ENCODE measurements at places on chromosomes 11 and 22.
A peak's percentile ranks its signal among the peaks of the same experiment; 100 is the strongest.

DNA sequence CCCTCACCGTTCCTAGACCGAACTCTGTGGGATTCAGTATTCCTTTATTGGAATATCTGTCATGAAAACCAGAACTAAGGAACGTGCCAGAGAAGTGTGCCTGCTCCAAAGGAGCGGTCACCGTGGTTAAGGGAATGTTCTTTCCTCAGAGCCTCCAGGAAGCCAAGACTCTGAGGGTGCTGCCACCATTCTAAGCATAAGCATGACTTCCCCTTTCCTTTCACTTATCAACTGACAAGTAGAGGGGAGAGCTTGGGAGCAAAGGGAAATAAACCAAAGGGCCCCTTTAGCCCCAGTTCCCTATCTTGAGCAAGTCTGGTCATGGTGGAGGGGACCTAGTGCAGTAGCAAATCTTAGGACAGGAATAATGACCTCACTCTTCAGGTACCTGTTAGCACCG, 26.8 kb downstream of the CTR9 start:
- no peak for DNase-seq

DNA sequence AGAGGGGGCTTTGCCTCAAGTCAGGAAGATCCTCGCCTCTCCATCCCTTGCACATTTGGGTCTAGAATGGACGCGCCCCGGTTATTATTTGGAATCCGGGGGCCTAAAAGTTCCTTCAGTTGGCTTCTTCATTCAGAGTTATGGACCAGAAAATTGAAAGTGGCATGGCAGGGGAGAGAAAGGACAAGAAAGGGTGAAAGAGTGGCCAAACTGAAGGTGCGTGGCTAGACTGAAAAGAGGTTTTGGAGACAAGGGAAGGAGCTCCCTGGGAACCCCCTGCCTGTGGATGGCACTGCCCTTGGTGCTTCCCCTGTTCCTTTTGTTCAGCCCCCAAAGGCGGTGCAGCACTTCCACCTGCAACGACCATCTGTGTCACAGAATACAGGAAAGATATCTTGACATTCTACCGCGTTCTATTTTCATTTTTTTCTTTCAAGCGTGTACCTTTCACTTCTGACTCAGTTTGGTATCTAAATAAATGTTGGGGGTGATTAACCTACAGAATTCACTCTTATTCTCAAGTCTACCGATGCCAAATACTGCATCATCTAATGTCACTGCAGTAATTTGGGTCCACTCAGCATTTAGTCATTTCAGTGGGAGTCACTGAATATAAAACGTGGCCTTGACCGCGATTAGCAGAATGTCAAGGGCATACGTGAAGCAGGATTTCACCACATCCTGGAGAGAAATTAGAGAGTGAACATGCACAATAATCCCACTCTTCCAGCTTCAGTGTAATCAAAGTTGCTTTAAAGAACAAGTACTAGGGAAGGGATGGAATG, 88.1 kb upstream of the ARHGAP32 start:
- peak; percentile 85 for DNase-seq

DNA sequence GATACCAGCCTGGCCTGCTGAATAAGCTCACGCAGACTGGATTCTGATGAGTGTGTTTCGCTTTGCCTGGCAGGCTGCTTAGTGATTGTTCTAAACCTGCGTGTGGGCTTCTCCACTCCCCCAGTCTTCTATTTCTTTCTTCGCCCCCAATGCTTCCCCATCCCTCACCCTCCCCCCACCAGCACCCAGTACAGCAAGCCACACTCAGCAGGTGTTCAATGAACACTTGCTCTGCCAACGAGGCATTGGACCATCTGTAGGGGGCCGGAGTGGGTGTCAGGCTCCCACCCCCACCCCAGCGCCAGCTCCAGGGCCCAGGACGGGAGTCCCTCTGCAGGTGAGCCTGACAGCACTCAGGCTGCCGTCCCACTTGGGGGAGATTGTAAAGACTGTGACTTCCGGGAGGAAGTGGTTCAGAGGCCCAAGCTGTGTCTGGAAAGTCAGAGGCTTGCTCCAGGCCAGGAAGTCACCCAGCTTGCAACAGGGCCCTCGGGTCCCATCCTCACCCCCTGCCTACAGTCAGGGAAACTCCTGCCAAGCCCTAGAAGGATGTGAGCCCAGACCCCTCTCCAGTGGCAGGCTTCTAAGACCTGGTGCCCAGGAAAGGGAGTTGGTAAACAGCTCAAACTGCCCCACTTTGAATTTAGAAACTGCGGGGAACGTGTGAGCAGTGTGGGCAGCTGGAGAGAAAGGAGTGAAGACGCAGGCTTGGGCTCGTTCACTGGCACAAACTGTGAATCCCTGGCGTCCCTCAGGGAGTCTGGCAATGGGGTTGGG, 66.3 kb upstream of the PRDM11 start:
- no peak for DNase-seq

DNA sequence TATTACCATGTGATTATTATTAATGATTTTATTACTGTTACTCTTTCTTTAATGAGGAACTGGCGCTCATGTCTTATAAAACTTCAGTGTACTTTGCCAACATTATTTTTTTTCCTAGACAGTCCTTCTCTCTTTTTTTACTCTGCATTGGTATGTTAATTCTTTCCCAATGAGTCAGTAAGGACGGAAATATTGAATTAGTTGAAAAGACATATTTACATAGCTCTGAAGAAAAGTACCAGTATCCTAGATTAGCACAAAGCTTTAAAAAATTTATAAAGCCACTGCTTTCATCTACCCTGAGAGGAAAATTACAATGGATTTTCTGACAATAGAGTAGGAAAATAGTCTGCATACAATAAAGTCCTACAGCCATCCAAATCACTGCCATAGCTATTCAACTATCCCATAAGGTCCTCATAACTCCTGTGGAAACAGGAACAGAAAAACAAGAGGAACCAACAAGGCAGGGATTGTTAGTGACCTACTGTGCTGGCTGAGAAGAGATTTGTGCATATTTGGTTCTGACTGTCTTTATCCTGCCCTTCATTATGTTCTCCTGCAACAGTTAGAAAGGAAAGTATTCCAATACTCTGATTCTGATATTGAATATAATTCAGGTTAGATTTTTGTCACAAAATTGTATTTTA, 314.4 kb downstream of the AASDHPPT start:
- no peak for DNase-seq

GRCh38 chr11:78930810-78931523, 356.3 kb upstream of the NARS2 start:
- DNase-seq: no peak

DNA sequence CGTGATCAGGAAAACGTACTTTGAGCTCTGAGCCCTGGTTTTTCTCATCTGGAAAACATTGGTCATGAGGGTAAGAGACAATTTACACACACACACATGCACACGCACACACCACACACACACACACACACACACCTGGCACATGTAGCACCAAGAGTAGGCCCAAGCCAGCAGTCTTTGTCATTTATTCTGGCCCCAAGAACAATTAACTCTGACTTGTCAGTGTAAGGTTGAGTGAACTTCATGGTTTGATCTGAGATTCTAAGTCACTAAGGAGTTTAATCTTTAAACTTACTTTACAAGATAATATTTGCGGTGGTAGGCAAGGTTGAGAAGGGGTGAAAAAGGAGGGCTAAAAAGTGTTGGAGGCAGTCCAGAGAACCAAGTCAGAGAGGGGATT, 44.1 kb downstream of the MMP20 start:
- no peak for DNase-seq

DNA sequence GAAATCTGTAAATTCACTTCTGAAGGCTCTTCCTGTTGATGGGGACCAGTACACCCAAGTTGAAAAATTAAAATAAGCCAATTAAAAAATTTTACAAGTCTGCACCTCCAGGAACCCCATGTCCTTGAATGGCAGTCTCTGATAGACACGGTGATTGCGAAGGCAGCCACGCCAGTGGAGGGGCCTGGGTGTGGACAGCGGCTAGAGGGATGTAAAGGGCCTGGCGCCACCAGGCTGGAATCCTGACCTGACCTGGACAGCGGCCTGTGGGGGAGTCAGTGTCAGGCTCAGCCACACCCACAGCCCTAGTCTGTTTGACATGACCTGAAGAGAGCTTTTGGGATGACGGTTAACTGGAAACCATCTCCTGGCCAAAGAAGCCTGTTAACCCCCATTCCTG, 49.5 kb upstream of the RFPL3 start:
- no peak for DNase-seq

GRCh38 chr11:61279934-61280659, 15.0 kb downstream of the VWCE start:
- no peak for DNase-seq

DNA sequence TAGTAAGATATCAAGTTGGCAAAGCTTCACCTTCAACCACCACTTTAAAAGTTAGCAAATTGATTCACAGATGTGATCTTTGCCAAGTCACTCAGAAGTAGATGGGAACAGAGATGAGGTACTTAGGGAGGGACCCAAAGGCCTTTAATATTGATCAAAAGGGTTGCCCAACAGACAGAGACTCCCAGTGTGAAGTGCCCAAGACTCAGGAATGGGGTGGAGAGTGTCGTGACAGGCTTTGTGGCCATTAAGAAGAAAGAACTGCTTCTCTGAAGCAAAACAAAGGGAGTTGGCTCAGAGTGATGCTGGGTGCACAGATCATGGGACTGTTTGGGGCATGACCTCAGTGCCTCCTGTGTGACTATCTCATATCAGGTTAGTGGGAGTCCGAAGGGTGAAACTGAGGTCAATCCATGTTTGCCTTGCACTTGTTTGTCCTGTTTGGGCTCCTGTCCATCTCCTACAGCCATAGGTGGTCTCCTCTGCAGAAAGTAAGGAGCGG, 132.3 kb downstream of the APIP start:
- no peak for DNase-seq

- DNase-seq: no peak
Observed at GRCh38 chr11:15586741-15587473, 472.2 kb downstream of the INSC start.

DNA sequence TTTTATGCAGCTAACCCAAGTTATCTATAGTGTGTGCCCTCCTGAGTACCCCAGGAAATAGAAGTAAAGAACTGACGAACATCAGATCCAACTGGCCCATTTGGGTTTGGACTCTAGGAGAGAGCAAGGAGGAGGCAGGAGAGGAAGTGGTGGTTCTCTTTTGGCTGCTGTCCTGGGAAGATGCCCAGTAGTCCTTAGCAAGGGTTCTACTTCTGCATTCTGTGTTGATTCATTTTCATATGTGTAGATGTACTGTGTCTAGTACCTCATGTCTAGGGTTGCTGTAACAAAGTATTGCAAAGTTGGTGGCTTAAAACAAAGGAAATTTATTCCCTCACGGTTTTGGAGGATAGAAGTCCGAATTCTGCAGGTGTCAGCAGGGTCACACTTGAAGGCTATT, 6.6 kb upstream of the MMP27 start:
- DNase-seq: no peak

DNA sequence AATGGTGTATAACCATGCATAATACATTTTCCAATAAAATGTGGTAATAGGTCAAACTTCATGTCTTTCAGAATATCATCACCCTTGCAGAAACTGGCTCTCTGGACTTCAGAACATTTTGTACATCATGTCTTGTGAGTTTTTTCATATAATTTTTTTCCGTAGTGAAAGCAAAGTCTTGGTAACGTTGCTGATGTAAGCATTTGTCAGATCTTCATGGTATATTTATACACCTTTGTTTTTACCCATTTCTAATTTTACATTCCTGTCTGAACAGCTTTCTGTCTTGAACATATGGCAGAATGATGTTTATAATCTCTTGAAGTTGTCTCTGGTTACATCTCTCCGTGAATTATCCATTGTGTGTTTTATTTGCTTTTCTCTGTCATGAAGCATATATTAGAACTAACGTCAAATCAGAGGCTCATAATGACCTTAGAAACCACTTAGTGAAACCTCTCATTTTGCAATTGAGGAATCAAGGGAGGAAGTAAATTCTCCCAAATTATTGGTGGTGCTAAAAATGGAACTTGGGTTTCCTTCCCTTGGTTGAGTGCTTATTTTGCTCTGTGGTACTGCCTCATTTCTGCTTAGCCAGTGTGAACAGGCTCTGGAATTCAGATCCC, 37.4 kb downstream of the CSRP3 start:
- peak; percentile 54 for DNase-seq

DNA sequence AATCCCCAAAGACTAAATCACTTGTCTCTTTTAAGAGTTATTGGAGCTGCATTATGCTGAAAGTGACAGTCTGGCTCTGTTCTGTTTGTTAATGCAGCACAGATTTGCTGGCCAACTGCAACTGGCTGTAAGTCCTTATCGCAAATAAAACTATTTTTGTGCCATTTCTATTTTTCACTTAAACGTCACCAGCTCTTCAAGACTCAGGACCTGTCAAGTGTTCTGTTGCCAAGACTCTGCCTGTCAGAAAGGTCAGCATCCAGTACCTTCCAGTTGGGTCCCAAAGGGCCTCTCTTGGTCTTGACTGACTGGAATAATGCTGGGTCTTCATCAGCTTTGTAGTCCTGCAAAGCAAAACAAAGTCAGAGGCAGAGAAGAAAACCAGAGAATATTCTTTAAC, 45.6 kb downstream of the PITPNB start:
- no peak for DNase-seq

DNA sequence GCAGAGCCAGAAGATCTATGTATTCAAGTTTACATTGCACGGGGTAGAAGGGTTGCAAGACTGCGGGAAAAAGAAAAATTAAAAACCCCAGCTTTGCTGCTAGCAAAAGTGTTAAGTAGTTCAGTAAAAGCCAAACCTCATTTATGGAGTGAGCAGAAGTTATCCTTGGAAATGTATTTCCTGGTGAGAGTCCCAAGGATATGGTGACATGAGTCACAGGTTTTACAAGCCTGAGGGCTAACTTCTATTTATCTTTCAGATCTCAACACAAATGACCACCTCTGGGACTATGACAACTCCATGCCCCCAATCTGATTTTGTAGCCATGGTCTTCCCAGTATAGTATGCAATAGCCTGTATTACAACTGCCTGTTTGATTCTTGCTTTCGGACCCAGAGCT, 26.1 kb downstream of the ABTB2 start:
- no peak for DNase-seq

GRCh38 chr11:7613394-7613720, 59.9 kb downstream of the CYB5R2 start:
- no peak for DNase-seq

DNA sequence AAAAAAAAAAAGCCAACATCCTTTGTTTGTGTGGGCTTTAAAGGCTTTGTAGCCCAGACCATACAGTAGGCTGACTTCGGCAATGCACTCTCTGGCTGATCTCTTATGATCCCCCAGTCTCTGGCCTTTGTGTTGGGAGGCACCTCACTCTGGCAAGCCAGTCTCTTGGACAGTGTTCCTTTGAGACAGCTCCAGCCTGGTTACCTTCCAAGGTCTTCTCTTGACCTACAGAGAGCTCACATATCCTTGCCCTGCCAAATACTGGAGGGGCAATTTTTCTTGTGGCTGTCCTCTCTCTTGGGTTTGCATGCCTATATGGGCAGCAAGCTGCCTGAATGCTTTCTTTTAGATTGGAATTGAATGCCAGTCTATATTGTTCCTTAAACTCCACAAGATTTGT, 69.8 kb downstream of the SESN3 start:
- DNase-seq: no peak

DNA sequence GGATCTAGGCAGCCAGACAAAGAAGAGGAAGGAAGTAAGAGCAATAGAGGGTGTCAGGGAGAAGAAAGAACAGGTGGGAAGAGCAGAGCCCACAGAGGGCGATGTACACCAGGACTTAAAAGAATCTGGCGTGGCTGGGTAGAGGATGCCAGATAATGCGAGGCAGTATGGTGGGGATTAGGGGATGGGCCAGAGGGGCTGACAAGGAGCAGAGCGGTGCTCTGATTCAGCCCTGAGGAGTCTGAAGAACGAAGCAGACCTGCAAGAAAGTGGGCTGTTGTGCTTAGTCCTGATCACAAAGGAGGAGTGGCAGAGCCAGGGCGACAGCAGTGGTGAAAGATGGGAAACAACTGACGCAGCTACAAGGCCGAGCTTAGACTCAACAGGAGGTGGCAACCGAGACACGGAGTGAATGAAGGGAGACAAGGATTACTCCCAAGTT, 163.7 kb downstream of the LARGE1 start:
- no peak for DNase-seq

All from NCI-H510A treated with DMSO at 0.1 percent for 48 hours (cell line).